Uterus (tissue), 4 donors: ENCODE measurements at places on chromosomes 3 and 15. TPM values are rescaled to one million over a fixed set of nuclear protein-coding genes. Genes with fewer than 3 reads are reported as not detected.

- no peaks in the 10 kb centered on the region for H3K27me3 ChIP-seq
- H3K36me3 ChIP-seq = no peaks in the 10 kb centered on the region
- no peak overlapping the region for H3K27ac ChIP-seq
- no peak overlapping the region for H3K4me3 ChIP-seq
- DNase-seq = no peak
- H3K4me1 ChIP-seq = no peaks in the 10 kb centered on the region
Observed at GRCh38 chr3:18771931-18772330, 346.8 kb upstream of the SATB1 start.

Gene CDC25A
- not detected for total RNA-seq

Gene ANKRD34C
- not detected for total RNA-seq

GRCh38 chr15:31897746-31898145 is 132.6 kb upstream of the CHRNA7 start:
- H3K27ac ChIP-seq = no peak overlapping the region
- H3K27me3 ChIP-seq = no peaks in the 10 kb centered on the region
- no peak for DNase-seq
- no peaks in the 10 kb centered on the region for H3K36me3 ChIP-seq
- no peak overlapping the region for H3K4me3 ChIP-seq

GRCh38 chr3:72244396-72244795 is 459.4 kb upstream of the PROK2 start:
- H3K27ac ChIP-seq = no peak overlapping the region
- DNase-seq = no peak
- H3K4me3 ChIP-seq = no peak overlapping the region

- H3K27me3 ChIP-seq = no peaks in the 10 kb centered on the region
- no peaks in the 10 kb centered on the region for H3K4me1 ChIP-seq
- H3K36me3 ChIP-seq = no peaks in the 10 kb centered on the region
- no peak for DNase-seq
- H3K27ac ChIP-seq = no peak overlapping the region
- no peak overlapping the region for H3K4me3 ChIP-seq
Observed at GRCh38 chr3:60246361-60246760, 1004.9 kb downstream of the FHIT start.

Gene GPR87
- total RNA-seq = not detected

DNA sequence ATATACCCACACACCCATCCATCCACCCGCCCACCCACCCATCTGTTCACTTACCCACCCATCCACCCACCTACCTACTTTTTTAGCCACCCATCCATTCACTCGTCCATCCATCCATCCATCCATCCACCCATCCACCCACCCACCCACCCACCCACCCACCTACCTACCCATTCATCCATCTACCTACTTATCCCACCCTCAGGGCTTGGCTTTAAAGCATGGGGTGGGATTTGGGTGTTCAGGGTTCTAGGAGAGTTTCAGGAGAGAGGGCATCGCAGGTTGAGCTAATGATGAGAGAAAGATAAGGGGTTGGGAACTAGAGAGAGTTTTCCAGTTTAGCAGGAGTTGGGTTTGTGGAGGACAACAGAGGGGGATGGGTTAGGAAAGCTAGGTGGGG is 9.7 kb downstream of the FBLN2 start:
- H3K4me3 ChIP-seq = no peak overlapping the region
- no peaks in the 10 kb centered on the region for H3K27me3 ChIP-seq
- no peak for DNase-seq
- H3K36me3 ChIP-seq = no peaks in the 10 kb centered on the region
- H3K4me1 ChIP-seq = no peaks in the 10 kb centered on the region

- H3K36me3 ChIP-seq = no peaks in the 10 kb centered on the region
- peak; percentile 74 for DNase-seq
- peak overlapping the region; percentile 90 for H3K4me3 ChIP-seq
- H3K27ac ChIP-seq = peak overlapping the region; percentile 97
Observed at GRCh38 chr15:98647026-98647773, 1.1 kb upstream of the IGF1R start.

DNA sequence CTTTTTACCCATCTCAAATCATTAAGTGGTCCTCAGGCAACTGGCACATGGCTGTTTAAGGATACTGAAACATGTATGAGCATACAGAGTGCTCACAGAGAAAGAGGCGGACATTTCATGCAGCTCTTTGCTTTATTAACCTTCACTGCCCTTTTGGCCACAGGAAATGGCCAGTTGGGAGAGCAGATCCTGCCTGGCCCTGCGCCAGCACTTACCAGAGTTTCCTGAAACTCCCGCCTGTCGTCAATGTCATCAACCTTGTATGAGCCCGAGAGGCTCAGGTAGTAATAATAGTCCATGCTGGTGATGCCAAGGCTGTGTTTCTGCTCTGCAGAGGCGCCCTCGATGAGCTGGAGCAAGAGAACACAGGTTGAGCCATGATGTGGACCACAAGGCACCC is 17.8 kb downstream of the LDHAL6B start:
- H3K4me3 ChIP-seq = no peak overlapping the region
- no peaks in the 10 kb centered on the region for H3K27me3 ChIP-seq
- H3K36me3 ChIP-seq = no peaks in the 10 kb centered on the region
- H3K4me1 ChIP-seq = no peaks in the 10 kb centered on the region

Gene SLC12A1
- 0.41 TPM for total RNA-seq

DNA sequence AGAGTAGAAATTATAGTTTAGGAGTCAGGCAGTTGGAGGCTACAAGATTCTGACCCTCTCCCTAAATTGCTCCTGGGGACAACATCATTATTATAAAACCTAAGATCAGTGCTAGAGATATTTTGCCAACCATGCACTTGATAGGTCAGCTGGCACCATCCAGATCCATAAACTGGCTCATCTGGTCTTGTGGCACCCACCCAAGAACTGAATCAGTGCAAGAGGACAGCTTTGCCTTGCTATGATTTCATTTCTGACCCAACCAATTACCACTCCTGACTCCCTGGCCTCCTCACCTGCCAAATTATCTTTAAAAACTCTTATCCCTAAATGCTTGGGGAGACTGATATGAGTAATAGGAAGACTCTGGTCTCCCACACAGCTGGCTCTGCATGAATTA is 461.1 kb upstream of the TGFBR2 start:
- no peak overlapping the region for H3K27ac ChIP-seq
- no peaks in the 10 kb centered on the region for H3K36me3 ChIP-seq
- no peak for DNase-seq
- H3K27me3 ChIP-seq = no peaks in the 10 kb centered on the region

Gene CLEC3B
- 63.4 TPM for total RNA-seq

DNA sequence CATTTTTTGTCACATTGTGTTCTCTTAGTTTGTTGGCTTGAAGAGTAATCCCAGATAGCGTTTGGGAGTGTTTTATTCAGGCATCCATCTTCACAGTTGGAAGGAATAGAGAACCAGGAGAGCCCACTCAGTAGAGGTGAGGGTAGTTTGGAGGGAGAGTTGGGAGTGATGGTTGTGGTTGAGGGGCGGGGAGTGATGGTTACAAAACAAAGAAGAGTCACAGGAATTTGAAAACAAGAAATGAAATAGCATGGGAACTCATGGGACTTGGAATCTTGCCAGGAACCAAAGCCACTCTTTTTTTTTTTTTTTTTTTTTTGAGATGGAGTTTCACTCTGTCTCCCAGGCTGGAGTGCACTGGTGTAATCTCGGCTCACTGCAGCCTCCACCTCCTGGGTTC is 36.3 kb downstream of the DUT start:
- no peaks in the 10 kb centered on the region for H3K4me1 ChIP-seq
- H3K36me3 ChIP-seq = no peaks in the 10 kb centered on the region
- no peak overlapping the region for H3K4me3 ChIP-seq
- no peak for DNase-seq

DNA sequence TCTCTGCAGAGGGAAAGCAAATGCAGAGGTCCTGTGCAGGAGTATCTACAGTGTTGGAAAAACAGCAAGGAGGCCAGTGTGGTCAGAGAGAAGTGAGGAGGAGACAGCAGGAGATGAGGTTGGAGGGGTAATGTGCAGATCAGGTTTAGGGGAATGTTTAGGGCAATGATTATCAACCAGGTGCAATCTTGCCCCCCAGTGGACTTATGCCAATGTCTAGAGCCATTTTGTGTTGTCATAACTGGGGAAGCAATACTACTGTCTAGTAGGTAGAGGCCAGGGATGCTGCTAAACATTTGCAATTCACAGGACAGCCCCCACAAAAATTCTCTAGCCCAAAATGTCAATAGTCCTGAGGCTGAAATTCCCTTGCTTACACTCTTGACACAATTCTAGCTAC is 13.1 kb downstream of the CCDC191 start:
- H3K4me1 ChIP-seq = no peaks in the 10 kb centered on the region
- no peaks in the 10 kb centered on the region for H3K36me3 ChIP-seq
- H3K27me3 ChIP-seq = no peaks in the 10 kb centered on the region
- DNase-seq = no peak
- no peak overlapping the region for H3K27ac ChIP-seq

DNA sequence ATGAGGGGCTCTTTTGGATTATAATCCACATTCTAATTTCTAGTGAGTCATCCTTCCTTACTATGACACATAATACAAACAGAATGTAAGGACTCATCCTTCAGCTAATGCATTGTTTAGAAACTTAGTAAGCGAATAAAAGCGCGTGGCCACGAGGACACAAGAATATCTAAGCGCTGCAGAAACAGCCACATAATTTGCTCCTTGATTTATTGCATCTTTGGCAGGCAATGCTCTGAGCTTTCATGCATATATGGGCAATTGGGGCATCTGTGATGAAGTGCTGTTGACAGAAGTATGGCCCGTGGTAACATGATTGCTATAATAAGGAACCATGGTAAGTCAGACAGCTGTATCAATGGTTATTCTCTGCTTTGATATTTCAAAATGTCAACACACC is 191.3 kb upstream of the ZNF385D start:
- H3K36me3 ChIP-seq = no peaks in the 10 kb centered on the region
- DNase-seq = no peak
- H3K27me3 ChIP-seq = no peaks in the 10 kb centered on the region
- H3K4me3 ChIP-seq = no peak overlapping the region
- H3K27ac ChIP-seq = no peak overlapping the region

Gene PROS1
- total RNA-seq = 60.3 TPM

Gene AGTR1
- total RNA-seq = 5.4 TPM

DNA sequence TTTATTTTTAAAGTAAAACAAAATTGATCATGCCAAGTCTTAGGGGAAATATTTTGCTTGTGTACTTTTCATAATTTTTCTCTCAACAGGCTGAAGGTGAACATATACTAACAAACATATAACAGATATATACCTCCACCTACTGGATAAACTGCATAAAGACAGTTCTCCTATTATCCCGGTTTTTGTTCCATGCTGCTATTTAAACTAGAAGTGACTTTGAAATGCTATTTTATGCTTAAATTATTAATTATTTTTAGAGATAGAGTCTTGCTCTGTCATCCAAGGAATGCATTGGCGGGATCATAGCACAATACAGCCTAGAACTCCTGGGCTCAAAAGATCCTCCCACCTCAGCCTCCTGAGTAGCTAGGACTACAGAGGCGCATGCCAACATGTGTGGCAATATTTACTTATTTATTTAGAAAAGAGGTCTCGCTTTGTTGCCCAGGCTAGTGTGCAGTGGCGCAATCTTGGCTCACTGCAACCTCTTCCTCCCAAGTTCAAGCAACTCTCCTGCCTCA is 49.8 kb downstream of the ST3GAL6 start:
- no peak overlapping the region for H3K27ac ChIP-seq
- H3K27me3 ChIP-seq = no peaks in the 10 kb centered on the region
- no peaks in the 10 kb centered on the region for H3K36me3 ChIP-seq
- no peak overlapping the region for H3K4me3 ChIP-seq

Gene GP9
- total RNA-seq = not detected

DNA sequence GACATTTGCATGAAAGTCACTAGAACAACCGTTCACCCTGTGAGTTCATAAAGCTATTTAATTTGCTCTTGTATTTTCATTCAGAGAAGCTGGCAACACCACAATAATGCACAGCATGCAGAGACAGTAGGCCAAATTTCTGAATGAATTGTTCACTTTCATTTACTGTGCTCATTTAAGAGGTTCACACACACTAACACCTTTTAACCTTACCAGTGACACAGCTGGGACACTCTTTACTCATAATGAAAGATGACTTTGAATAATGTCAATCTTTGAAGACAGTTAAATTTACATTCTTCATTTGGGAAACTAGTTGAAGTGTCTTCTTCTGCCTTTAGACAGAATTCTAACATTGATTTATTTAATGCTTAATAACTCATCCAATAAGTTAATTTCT is 95.7 kb downstream of the ROBO1 start:
- no peaks in the 10 kb centered on the region for H3K4me1 ChIP-seq
- H3K4me3 ChIP-seq = no peak overlapping the region
- no peaks in the 10 kb centered on the region for H3K27me3 ChIP-seq

DNA sequence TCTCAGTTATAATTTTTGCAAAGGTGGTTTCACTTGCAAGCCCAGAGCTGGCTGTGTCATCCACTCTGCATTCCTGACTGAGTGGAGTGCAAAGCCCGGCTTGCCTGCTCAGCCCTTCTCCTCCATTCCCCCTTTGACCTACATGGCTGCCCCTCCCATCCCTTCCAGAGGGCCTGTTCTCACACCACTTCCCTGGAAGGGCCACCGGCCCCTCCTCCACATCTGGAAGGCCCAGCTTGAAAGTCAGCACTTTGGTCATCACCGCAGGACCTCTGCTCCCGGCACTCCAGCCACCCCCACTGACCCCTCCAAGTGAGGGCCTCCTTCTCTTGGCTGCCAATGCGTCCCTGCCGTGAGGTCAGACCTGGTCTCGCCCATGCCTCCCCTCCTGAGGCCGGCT is 74.1 kb upstream of the RNF7 start:
- H3K36me3 ChIP-seq = no peaks in the 10 kb centered on the region
- no peaks in the 10 kb centered on the region for H3K27me3 ChIP-seq
- no peak overlapping the region for H3K27ac ChIP-seq
- no peak for DNase-seq
- H3K4me3 ChIP-seq = no peak overlapping the region
- H3K4me1 ChIP-seq = no peaks in the 10 kb centered on the region
